ENCODE measurements at places on chromosomes 1 and 21. TPM values are rescaled to one million over a fixed set of nuclear protein-coding genes. Genes with fewer than 3 reads are reported as not detected.

The TRAF3IP3 gene
- 1.4 TPM for total RNA-seq

The TEDDM1 gene
- not detected for total RNA-seq

GRCh38 chr1:175314300-175314699 is 121.7 kb upstream of the KIAA0040 start:
- no peak for DNase-seq

GRCh38 chr1:221408117-221408803 is 333.6 kb downstream of the DUSP10 start:
- no peak for DNase-seq

DNA sequence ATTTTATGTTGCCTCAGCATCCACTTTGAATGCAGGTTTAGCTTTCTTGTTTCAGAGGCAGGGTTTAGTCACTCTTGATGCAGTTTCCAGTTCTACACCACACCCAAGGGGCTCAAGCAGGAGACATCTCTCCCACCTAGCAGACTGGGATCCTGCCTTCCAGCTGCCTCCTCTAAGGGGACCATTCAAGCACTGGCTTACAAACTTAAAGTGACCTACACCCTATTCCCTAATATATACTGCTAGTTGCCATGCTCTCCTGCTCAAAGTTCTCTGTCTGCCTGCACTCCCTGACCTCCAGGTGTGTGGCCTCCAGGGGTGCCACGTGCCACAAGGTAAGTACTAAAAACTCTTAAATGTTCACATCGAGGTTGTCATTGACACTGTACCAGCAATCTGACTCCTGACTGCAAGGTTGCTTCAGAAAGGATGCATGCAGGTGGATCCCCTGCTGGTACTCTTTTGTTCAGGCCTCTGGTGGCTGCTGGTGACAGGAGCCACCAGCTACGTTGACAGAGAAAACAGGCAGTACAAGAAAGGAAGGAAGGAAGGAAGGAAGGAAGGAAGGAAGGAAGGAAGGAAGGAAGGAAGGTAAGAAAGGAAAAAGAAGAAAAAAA is 185.9 kb downstream of the COQ8A start:
- DNase-seq = no peak

DNA sequence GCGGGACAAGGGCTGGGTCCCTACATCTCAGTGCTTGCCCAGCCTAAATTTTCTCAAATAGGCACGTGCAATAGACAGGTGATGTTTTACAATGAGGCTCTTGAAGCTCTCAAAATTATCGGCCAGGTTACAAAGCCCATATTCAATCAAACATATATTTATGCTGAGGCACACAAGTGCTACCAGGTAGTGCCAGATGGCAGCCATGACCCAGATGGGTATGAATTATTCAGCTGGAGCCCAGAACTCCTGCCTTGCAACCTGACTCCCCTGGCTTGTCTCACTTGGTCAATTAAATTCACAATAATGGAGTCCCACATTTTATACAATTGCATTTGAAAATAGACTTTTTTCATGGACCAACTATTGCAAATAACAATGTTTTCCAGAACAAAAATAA is 12.3 kb upstream of the ADAM30 start:
- DNase-seq = no peak

All from urinary bladder (tissue), 4 donors.